ENCODE measurements at places on chromosomes 13 and 19.

DNA sequence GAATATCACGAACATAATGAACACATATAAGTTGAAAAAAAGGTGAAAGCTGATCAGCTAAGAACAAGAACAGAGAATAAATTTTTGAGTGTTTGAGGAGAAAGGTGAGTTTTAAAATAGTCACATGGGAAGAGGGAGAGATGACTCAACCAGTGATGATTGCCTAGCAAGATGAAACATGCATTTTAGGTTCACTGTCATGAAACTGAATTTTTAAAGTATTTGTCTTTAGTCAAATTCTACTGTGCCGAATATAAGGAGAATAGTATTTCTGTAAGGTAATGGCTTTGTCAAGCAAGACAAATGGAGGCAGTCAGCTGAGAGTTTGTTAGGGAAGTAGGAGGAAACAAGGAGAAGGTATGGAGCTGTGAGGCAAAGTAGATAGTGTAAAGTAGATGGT lies 2557.4 kb downstream of the PCDH9 start:
- DNase-seq = no peak

DNA sequence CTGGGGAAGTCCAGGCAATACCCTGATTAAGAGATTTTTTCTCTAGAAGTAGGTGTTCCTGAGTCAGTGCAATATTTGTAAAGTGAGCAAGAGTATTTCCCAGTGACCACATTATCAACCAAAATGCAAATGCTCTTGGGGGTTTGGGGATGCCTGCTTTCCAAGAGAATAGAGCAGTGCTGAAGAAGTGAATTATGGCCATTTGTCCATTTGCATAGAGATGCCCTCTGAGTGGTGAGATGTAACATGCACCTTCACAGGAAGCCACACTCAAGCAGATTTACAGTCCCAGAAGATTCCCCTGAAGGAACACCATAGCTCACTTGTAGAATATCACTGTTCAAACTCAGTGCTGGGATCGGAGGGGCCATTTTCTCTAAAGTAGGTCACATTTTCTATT lies 71.8 kb downstream of the TNFSF11 start:
- no peak for DNase-seq

DNA sequence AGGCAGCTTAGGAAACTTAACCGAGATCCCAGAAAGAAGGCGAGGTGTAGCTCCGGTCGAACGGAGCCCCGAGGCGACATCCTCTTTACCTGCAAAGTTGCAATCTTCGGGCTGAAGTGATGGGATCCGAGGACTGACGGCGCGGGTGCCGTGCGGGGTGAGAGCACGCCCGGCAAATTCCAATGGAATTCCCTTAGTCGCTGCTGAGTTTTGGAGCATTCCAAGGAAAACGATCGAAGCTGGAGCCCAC lies 141 bp downstream of the TRPC4 start:
- no peak for DNase-seq

GRCh38 chr13:98508685-98509084 lies 68.2 kb downstream of the STK24 start:
- DNase-seq = no peak

DNA sequence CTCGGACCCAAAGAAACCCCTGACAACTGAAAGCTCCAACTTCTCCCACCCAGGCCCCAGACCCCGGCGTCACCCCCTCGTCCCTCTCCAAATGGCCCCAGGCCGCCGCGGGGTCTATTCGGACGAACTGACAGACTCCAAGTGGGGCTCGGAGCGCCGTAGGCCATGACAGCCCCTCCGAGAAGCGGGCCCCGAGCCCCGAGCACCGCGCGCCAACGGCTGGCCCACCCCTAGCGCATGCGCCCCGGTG lies 360 bp downstream of the DDX39A start:
- no peak for DNase-seq

GRCh38 chr19:42313840-42314755 lies 989 bp downstream of the TMEM145 start:
- no peak for DNase-seq

DNA sequence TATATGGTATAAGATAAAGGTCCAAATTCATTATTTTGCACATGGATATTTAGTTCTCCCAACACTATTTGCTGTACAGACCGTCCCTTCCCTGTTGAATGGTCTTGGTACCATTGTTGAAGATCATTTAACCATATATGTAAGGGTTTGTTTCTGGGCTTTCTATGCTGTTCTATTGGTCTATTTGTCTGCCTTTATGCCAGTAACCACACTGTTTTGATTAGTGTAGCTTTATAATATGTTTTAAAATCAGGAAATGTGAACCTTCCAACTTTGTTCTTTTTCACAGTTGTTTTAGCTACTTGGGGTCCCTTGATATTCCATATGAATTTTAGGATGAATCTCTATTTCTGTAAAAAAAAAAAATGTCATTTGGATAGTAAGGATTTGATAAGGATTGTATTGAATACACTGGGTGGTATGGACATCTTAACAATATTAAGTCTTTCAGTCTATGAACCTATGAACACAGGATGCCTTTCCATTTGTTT lies 16.9 kb downstream of the IFT88 start:
- DNase-seq = no peak

DNA sequence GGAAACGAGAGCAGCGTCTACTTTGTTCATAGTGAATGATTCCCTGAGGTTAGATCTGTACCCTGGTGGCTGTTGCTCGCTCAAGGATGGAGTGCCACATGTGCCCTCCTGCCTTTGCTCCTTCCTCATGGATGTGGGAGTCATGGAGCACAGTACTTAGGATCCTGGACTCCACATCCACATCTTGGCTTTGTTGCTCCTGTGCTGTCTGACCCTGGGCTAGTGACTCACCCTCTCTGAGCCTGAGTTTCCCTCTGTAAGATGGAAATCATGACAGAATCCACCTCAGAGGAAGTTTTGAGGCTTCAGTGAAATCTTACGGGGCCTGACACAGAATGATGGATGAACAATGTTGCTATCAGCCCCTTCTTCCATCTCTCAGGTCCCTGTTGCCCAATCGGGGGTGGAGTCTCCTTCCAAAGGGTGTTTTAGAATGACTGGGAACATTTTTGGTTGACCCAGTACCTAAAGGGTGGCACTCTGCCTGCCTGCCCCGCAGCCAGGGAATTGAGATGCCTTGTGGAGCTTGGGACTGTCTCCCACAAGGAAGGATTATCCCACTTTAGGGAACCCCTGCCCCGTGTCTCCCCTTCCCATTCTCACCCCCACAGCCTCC lies 9.8 kb upstream of the TIMM50 start:
- no peak for DNase-seq

- no peak for DNase-seq
These were observed 47.8 kb downstream of the PEPD start for GRCh38 chr19:33473653-33474305.

DNA sequence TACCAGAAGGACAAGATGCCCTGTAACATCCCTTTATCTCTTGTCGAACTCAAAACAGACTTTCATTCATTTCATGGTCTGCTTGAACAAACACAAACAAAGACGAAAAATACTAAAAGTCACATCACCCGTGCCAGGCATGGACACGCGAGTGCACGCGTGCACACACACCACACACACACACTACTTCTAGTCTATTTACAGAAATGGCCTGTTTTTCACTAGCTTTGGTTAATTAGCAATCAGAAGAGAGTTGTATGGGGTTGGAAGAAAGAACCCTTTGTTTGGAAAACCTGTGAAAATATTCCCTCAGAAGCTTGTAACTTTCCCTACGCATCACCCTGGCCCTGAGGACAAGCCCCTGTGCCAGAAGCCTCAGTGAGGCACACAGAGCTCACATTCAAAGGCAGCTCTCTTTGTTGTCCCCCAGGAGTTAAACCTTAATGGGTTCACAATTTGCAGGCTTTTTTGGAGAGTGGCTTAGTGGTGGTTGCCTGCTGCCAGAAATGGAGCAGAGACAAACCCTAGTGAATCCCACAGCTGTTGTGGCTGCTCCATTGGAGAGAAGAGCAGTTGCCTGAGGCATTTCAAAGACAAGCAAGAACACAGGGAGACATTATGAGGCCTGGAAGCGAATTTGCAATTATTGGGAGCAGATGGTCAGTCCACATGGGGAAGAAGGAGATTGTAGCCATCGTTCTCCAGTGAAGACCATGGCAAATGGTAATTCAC lies 55.9 kb downstream of the STARD13 start:
- DNase-seq = no peak

- DNase-seq = no peak
These were observed 37.6 kb upstream of the C1QTNF9 start for GRCh38 chr13:24271601-24272451.

GRCh38 chr13:109844396-109844795 lies 58.0 kb upstream of the IRS2 start:
- no peak for DNase-seq

GRCh38 chr13:67343777-67344176 lies 113.6 kb upstream of the PCDH9 start:
- no peak for DNase-seq

DNA sequence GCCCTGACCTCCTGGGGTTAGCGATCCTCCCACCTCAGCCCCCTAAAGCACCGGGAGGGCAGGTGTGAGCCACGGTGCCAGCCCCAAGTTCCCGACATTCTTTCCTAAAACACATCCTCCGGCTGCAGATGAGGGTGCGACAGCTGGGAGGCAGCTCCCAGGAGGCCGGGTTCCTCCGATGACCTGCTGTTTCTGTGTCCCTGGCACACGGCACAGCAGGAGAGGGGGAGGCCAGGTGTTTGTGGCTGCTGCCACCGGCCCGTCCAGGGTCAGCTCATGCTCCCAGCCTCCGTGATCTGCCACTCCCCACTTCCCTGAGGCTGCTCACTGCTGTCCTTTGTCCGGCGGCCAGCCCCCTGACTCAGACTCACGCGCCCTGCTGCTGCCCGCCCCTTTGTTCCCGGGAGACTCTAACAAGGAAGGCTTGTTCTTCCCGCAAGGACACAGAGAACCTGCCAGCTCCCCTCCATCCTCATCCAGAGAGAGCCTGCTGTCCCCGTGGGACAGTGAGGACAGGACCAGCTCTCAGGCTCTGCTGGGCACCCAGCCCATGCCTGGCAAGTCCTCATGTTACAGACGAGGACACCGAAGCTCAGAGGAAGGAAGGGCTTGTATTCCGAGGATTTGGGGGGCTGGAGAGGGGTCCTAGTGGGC lies 10.6 kb upstream of the MADCAM1 start:
- no peak for DNase-seq

GRCh38 chr13:89920461-89920860 lies 1427.0 kb upstream of the MIR17HG start:
- no peak for DNase-seq
